HS-5 (cell line): ENCODE measurements at places on chromosomes 2 and 18.
A peak's percentile ranks its signal among the peaks of the same experiment; 100 is the strongest.

DNA sequence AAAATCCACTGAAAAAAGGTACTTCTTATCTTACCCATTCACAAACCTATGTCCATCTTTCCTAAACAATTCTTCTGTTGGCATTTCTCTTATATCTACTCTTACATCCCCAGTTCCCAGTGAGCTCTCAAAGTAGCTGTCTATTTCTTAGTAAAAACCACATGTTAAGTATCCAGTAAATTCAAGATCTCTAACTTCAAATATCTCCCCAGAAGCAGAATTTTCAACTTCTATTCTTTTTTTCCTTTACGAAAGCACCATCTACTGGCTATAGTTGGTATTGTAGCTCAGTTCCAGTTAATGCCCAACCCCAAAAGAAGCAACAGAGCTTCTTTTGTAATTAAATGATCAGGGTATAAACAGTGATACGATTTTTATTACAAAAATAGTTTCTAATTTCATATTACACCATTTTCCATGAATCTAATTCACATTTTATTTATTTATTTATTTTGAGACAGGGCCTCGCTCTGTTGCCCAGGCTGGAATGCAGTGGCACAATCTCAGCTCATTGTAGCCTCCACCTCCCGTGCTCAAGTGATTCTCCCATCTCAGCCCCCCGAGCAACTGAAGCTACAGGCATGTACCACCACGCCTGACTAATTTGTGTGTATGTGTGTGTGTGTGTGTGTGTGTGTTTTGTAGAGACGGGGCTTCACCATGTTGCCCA, 28.5 kb downstream of the HRH4 start:
- DNase-seq, result peak; percentile 20

- no peak for DNase-seq
Measured at GRCh38 chr2:167353605-167354280, 465.5 kb downstream of the XIRP2 start.

- no peak for DNase-seq
Measured at GRCh38 chr18:41371156-41372045, 583.6 kb upstream of the PIK3C3 start.

DNA sequence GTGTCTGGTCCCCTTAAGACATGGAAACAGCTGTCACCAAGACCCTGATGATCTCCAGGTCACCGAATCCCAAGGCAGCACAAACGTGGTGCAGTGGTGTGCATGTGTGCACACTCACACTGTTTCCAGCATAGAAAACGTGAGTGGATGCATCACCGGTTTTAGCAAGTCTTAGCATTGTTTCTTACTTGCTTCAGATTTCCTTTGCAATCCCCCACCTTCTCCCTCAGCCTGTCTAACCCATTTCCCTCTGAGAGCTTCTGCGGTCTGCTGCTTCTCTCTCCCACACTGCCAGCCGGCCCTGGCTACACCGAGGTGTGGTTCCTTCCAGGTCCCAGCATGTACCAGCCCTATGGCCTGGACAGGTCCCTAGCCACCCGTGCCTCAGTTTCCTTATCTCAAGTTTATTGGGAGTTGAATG, 343.4 kb upstream of the HS6ST1 start:
- no peak for DNase-seq

DNA sequence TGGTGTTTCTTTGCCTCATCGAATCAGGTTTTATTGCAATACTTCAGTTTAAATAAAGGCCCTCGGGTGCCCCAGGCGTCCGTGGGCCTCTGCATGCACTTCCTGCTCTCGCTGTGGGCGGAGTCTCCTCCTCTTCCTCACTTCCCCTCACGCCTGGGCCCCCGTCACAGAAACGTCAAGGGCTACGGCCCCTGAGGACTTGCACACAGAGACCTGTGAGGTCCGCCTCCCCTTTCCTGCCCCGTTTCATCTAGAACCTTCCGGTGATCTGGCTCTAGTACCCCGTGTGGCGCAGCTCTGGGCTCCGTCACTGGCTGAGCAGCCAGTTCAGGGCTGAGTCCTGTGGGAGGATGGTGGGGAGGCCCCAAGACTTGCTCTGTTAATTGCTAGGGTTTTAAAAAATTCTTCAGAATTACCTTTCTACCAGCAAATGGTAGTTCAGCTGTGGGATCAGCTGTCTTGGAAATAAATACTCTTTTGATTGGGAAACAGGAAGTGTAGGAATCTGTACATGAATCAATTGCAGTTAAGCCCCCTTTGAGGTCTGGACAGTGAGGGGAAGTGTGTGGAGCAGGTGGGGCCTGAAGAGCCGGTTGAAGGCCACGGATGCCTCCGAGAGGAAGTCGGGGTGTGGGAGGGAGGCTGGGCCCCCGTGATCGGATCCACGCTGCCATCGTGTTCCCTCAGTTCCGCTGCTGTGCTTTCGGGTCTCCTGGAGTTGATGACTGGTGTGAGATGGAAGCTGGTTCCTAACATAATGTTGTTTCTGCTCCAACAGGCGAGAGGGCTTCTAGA, 10.2 kb downstream of the NFATC1 start:
- no peak for DNase-seq

- no peak for DNase-seq
Measured at GRCh38 chr2:227661025-227661649, 5.5 kb upstream of the SCYGR5 start.

DNA sequence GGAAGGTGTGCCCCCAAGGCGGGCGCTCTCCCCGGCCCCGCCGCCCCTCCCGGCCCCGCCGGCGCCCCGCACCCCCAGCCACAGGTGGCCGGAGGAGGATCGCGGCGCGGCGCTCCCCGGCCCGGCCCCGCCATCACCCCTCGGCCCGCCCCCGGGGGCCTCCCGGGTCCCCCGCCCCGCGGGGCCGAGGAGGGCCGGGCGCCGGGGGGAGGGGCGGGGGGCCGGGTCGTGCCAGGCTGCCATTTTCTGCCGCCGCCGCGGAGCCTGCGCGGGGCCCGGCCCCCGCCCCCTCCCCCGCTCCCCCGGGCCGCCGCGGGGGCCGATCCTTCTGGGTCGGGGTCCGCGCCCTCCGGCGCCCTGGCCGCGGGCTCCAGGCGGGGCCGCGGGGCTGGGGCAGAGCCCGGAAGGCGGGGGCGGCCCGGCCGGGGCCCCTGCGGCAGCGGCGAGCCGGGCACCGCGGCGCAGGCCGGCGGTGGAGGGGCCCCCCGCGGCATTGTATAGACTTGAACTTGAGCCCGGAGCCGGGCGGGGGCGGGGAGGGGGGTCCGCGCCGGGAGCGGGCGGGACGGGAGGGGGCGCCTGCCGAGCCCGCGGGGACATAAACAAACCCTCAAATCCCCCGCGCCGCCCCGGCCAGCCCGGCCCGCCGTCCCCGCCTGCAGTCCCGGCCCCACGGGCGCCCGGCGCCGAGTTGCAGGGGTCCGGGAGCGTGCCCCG, 556 bp downstream of the DNMT3A start:
- DNase-seq, result no peak

GRCh38 chr18:34957119-34957863, 83.9 kb upstream of the MAPRE2 start:
- no peak for DNase-seq

GRCh38 chr2:237744613-237745249, 53.8 kb upstream of the RBM44 start:
- DNase-seq, result no peak

DNA sequence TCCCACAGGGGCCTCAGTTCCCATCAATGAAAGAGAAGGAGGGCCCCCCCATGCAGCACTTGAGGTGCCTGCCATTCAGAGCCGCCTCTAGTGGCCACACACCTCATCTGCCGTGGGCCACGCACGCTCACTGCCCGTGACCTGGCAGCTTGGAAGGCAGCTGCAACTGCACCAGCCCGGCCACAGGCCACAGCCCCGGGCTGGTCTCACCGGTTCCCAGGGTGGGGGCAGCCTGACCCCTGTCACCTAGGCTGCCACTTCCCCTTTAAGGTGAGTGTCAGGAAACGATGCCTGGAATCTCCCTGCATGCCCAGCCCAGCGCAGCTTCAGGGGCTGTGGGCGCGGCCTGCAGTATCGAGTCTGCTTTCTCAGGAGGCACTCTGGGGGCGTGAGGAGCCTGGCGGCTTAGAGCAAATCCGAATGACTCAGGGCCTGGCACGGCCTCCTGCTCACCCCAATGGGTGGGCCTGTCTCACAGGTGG, 2.6 kb downstream of the MAB21L4 start:
- no peak for DNase-seq

GRCh38 chr18:31267823-31268481, 50.0 kb upstream of the DSG1 start:
- no peak for DNase-seq

DNA sequence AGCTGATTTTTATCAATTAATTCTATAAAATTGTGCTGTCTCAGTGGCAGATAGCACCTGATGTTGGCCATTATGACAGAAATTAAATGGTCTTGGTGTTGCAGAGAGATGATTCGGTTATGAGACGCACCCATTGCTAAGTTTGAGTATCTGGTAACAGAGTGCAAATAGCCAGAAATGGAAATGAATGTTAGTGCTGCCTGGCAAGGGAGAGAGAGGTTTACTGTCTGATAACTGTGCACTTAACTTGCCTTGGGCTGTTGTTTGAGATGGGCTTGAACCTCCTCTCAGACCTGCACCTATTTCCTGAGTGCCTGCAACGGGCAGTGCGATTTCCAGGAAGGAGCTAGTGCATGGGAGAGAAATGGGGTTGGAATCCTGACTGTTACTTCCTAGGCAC, 11.7 kb downstream of the DPYSL5 start:
- DNase-seq, result no peak

GRCh38 chr2:38862476-38862875, 13.3 kb downstream of the DHX57 start:
- no peak for DNase-seq

DNA sequence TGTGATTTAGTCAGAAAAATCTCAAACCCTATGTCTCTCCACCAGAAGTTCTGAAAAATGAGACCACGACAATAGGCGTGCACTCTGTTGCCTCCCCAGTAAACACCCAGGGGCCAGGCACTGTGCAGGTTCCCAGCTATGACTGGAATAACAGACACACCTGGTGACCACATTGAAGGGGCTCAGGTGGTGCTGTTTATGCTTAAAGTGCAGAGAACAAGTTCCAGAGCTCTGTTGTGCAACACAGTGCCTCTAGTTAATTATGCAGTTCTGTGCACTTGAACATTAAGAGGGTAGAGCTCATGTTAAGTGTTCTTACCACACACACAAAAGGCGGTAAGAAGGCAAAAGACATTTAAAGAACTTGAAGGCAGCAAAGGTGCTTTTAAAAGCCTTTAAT, 52.6 kb upstream of the AFF3 start:
- DNase-seq, result no peak

DNA sequence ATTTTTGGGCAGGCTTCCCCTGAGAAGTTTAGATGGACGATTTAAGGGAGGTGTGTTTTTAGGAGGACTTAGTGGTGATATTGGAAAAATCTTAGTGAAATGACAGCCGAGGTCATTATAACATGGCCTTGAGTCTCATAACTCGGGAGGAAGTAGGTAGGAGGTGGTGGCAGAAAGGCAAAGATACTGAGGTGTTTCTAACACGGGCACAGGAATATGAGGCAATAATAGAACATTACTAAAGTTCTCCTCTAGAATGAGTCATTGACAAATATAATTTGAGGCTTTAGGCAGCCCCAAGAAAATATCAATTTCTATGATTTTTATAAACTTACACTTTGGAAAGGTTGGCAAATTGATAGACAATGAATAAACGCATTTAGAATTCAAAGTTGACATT, 146.1 kb upstream of the ZEB2 start:
- no peak for DNase-seq

GRCh38 chr2:96687711-96688640, 45.4 kb downstream of the FER1L5 start:
- DNase-seq, result no peak

- DNase-seq, result no peak
Measured at GRCh38 chr18:42418121-42418520, 463.1 kb downstream of the PIK3C3 start.

DNA sequence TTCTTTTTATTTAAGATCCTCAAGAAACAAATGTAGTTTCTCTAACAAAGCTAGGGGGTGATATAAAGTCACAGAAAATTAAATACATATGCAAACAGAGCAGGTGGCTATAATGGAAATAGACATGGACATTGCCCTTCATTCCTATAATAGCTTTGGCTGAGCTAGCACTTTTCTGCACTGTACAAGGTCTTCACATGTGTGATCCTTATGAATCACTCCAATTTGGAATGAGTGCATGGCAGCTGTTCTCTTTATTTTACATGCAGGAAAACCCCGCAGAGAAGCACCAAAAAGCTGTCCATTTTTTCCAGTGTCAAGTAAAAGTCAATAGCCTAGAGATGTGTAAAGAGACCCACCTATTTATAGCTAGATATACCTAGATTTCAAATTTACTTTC, 747.4 kb upstream of the SLC8A1 start:
- no peak for DNase-seq

GRCh38 chr18:7789856-7790552, 222.9 kb downstream of the PTPRM start:
- no peak for DNase-seq

GRCh38 chr2:33522576-33522975, 46.1 kb downstream of the RASGRP3 start:
- no peak for DNase-seq

- no peak for DNase-seq
Measured at GRCh38 chr18:43866696-43867095, 589.4 kb upstream of the SYT4 start.

GRCh38 chr2:127807678-127808353, 3.2 kb downstream of the WDR33 start:
- no peak for DNase-seq

- DNase-seq, result no peak
Measured at GRCh38 chr2:36858551-36859365, 107.6 kb downstream of the STRN start.

GRCh38 chr18:5879479-5879882, 15.8 kb downstream of the TMEM200C start:
- DNase-seq, result peak; percentile 5

DNA sequence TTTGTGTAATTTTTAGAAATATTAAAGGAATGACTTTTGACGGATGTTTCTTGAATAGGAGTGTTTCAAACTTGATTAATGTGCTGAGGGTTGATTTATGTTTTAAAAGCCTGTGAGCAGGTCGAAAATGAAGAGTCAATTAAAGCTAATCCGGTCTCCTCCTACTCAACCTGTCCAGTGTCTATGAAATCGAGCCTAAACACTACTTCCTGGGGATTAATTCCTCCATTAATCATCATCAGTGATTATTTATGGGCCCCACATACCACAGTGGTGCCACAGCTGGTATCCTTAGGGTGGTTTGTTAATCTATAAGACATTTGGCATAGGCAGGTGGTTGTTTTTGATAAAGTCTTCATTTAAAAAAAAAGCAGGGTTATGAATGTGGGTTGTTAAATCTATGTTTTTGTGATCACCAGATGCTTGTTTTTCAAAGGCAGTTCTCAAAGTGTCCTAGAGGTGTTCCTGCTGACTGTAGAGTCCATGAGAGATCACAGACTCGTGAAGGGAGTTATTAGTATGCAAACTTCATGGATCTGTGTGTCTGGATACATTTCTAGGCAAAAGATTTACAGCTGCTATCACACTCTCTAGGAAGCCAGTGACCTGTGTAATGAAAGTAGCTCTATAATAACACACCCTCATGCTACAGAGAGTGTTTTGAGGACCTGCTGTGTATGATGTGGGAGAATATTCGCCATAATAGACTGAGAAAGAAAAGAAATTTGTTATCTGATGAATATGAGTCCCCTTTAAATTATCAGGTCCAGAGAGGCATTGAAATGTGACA, 308.6 kb downstream of the AKAIN1 start:
- DNase-seq, result no peak

- DNase-seq, result no peak
Measured at GRCh38 chr2:186603286-186603685, 13.4 kb downstream of the ITGAV start.

GRCh38 chr2:110969696-110970095, 151.0 kb upstream of the BCL2L11 start:
- no peak for DNase-seq

- no peak for DNase-seq
Measured at GRCh38 chr2:67055387-67056304, 341.5 kb upstream of the ETAA1 start.
